GDM1 (cell line): ENCODE measurements at places on chromosomes 12 and 14.

DNA sequence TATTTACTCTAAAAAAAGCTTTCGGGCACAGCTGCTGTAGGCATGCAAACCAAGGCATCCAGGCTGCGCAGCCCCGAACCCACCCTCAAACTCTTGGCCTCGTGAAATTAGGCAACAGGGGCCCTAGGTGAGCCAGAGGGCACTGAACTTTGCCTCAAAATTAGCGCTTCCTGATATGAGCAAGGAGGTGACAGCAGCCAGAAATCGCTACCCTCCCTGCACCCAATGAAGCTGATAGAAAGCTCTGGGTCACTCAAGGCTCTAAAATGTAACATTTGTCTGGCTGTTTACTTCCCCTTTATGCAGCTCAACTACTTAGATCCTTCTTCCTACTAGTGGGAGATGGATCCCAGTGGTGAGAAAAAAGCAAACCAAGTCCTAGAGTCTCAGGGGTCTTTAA is 61.8 kb downstream of the PITPNM2 start:
- peak; percentile 42 for DNase-seq

DNA sequence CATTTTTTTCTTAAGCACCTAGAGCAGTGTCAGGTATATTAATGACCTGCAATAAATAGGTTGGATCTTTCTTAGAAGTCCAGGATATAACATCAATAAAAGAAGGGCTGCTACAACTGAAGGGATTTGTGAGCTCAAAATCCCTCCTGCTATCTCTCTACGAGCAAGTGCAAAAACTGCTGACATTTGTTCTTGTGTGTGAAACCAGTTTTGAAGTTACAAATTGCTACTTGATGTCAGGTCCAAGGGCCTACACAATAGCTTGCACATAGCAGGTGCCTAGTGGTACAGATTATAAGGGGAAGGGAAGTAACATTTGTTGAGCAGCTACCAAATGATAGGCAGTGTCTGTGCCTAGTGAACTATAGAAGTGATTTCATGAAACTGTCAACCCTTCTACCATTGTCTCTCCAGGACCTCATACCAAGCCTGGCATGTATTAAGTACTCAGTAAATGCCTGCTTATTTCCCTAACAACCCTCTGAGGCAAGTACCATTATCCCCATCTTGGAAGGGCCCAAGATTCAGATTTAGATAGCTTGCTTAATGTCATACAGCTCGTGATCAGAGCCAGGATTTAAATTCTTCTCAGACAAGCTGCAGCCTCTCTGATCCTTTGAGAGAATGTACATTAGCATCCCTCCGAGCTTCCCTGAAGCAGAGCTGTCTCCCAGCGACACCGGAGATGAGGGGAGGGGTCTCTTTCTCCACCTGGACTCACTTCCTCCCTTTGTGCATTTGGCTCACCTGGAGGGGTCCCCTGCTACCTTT is 300.3 kb downstream of the ZFP36L1 start:
- DNase-seq, result no peak

- DNase-seq, result no peak
Observed at GRCh38 chr14:69002069-69002468, 23.0 kb upstream of the ACTN1 start.

DNA sequence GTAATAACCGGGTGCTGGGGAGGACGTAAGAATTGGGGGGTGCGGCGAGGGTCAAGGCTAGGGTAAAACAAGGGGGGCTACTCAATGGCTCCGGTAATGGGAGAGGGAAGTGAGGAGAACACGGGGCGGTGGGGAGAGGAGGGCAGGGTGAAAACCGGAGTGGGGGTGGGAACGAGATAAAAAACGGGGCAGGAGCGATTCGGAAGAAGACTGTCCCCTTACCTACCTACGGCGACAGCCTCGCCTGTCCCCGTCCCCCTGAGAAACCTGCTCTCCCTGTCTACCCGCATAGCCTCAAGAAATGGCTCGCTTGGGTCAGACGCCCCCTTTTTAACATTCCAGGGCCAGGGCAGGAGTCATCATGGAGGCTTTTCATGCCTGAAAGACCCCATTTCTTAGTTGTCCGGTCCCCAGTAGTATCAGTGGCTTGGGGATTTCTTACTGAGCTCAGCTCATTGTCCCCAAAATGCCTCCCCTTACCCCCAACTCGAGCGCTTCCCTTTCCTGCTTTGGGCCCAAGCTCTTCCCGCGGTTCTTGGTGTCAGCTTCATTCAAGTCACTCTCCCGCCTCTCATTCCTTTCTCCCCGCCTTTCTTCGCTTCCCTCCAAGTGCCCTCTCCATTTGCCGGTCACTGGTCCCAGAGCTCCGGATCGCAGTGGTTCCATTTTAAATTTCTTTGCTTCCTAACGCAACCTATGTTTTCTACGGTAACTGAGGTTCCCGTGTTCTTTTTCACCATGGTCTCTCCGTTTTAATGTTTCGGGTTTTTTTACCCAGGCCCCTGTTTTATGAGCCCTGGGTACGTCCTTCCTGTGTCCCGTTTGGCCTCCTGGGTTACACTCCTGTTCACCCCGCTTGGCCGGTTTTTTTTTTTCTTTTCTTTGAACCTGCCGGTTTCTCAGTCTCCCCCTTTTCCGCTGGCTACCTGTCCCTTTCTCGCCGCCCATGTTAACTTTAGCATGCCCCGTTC is 1.2 kb upstream of the WSB2 start:
- DNase-seq, result peak; percentile 51

GRCh38 chr12:48671231-48671856 is 10.7 kb downstream of the KANSL2 start:
- DNase-seq, result no peak

GRCh38 chr14:62429683-62430082 is 615.6 kb downstream of the KCNH5 start:
- no peak for DNase-seq
